ENCODE measurements at places on chromosomes 13 and 19.

DNA sequence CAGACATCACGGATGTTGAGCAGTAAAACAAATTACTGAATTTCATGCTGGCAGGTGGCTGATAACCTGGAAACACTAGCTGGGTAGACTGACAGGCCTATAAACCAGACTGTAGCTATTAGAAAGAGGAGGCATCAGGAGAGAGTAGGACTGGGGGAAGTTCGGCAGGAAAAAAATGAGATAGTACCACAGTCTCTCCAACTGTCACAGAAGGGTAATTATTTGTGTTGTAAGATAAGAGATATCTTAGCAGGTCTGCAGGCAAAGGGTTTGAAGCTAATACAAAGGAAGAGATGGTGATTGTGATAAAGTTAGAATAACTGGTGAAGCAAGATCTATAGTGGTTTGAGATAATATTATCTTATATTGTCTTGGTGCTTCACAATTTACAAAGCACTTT lies 41.7 kb downstream of the MIPEP start:
- no peak for DNase-seq

- no peak for DNase-seq
These were observed 13.6 kb upstream of the EPSTI1 start for GRCh38 chr13:43005460-43006236.

DNA sequence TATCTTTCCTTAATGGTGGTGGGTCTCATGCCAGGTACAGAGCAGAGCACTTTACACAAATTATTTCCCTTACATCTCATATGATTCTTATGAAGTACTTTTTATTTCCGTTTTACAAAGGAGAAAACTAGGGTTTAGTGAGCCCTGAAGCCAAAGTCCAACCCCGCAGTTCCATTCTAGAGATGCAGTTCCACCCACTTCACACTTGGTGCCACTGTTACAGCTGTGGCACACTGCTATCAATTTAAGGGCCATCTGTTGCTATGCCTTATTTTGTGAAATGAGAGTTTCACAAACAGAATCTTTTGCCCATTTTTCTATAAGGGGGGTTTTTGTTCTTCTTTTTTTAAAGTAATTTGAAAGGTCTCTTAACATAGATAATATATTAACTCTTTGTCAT lies 12.9 kb downstream of the MIPEP start:
- DNase-seq, result no peak

DNA sequence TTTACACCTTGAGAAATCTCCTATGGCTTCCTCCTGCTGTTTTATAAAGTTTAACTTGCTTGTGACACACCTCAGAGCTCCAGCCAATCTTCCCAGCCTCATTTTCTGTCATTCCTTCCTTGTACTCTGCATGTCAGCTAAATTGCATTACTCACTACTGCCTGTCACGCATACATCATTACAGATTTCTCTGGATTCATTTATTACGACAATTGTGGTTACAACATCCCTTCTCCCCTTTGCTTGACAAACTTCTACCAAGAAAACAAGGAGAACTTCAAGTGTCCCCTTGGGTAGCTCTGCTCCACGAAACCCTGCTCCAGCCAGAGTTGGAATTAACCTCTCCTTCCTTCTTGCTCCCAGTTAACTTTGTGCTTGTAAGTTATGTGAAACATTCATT lies 22.0 kb upstream of the GPR18 start:
- DNase-seq, result no peak

- no peak for DNase-seq
These were observed 66.6 kb downstream of the CHST8 start for GRCh38 chr19:33688171-33688992.

- no peak for DNase-seq
These were observed 47.2 kb upstream of the POMP start for GRCh38 chr13:28611654-28612131.

DNA sequence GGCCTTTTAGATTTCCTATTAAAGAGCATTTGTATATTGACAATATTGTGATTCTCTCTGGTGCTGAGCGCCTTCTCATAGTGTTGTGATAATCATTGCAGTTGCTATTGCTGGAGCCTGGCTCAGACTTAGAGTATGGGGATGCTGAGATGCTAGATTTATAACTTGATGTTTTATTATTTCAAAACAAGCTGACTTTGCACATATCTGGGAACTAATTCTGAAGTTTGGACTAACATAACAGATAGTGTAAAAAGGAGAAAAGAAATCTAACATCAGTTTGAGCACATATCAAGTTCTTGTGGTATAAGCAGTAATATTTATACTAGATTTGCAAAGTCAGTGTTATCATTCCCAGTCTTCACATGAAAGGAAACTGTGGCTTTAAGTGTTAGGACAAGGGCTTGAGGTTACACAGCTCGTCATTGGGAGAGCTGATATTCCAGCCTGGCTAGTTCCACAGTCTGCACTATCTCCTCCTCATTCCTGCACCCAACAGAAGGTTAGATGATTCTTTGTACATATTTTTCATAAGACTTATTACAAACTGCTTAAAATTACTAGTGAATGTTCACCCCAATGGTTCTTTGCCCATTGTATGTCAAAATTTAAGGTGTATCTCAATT lies 279.8 kb downstream of the MTUS2 start:
- DNase-seq, result no peak

GRCh38 chr19:17706750-17707181 lies 12.5 kb upstream of the MAP1S start:
- no peak for DNase-seq

- peak; percentile 1 for DNase-seq
These were observed 460.3 kb upstream of the KLHL1 start for GRCh38 chr13:70568571-70568970.

- DNase-seq, result no peak
These were observed 48.0 kb upstream of the KATNAL1 start for GRCh38 chr13:30355384-30355699.

GRCh38 chr13:106630650-106631049 lies 62.7 kb upstream of the ARGLU1 start:
- no peak for DNase-seq

DNA sequence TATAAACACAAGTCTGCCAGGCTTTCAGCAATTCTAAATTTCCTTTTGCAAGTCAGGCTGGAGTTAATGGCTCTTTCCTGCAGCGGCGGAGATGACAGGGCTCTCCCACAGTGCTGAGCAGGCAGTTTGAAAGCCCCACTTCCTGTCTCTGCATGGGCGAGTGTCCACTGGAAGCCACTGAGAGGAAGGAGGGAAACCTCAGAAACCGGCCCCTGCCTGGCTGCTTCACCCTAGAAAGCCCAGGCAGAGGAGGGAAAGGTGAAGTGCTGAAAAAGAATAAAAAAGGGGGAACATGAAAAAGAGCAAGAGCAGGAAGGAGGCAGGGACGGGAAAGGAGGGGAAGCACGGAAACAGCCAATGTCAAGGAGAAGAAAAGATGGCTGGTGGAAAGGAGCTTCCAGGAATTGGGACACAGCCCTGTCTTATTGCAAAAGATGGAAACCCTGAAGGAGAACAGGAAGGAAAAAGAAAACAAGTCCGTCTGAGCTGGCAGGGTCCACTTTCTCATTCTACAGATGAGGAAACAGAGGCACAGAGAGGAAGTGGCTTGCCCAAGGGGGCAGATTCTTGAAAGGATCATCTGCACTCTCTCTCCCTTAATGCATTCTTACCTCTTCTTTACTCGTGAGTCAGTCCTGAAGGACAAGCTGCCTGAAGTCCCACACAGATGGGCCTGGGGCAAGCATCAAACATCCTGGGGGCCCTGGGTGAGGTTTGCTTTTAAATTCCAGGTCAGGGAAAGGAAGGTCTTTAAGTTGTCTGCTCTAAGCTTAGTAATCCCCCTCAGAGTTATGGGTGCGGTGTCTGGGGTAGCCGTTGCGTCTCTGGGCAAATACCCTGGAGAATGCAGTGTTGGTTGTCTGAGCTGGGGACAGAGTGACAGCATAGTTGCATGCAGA lies 38.8 kb upstream of the ALOX5AP start:
- no peak for DNase-seq

DNA sequence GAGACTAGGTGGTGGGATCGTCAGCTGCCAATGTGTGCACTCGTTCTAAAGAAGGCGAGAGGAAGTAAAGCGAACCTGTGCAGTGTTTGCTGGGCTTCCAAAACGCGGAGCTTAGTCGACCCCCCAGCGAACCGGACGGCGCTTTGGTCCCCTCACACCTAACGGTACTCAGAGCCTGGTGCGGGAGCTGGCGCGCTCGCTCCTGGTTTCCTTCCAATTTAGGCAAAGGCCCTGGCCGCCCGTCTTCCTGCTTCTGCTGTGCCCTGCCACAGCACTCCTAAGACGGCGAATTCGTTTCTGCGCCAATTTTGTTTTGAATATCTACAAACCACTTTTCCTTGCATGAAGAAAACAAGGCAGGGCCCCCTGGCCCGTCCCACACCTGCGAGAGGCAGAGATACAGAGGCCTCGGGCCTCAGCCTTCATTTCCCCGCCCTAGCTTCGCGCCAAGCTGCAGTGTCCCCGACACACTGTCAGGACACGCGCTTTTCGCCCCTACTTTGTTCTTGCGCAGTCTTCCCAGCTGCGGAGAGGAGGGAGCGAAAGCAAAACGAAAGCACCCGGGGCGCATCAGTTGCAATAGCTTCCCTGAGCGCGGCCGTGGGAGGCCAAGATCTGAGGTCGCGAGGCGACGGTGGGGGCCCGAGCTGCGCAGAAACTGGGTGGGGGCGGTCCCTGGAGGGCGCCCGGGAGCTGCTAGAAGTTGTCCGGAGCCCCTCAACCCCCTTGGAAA lies 111.9 kb downstream of the KCNRG start:
- DNase-seq, result no peak

DNA sequence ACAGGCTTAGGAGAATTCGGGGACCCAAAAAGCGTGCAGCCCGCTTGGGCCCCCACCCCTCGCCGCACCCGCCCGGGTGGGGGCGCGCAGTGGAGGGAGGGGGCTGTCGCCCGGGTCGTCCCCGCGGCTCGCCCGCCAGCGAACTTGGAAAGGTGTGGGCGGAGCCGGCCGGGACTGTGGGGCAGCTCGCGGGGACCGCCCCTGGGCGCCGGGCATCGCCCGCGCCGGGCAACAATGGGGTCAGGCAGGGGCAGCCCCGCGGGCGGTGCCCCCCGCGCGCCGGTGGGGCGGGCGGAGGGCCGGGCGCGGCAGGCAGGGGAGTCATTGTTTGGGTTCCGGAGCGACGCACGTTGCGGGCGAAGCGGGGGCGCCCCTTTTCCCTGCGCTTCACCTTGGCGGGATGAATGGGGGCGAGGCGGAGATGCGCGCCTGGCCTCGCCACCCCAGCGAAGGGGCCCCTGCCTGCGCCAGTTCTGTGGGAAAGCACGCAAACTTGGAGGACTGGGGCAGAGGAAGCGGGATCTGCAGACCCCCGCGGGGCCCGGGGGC lies 647 bp upstream of the KLF12 start:
- DNase-seq, result no peak

DNA sequence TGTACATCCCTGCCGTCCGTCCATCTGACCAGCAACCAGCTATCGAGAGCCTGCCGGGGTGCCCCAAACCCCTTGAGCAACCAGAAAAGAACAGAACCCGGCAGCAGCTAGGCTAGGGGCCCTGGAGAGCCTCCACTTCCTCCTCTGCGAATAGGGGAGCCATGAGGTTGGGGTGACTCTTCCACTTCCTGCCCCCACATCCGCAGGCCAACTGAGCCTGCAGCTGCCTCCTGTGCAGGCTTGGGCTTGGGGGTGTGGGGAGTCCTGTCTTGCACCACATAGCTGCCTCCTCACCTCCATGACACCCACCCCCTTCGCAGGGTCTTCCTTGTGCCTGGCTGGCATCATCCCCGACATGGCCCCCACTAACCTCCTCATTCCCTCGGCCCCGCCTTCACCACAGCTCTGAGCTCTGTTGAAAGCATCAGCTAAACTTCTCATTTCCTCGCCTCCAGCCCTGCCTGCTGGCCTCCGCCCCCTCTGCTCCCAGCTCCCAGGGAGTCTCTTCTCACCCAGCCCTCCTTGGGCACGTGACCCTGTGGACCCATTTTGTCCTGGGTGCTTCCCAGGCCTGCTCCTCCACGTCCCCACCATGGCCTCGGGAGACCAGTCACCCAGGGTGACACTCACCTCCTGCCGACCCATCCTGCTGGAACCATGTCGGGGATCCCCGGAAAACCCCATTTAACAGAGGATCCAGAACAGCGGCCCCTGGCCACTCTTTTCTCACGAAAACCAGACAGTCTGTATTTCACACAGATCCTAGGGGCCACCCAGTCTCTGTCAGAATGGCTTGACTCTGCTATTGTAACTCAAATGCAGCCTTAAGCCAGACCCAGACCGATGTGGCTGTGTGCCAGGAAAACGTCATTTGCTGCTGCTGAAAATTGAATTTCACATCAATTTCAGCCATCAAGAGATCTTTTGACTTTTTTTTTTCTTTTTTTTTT lies 50.4 kb downstream of the MYO9B start:
- DNase-seq, result peak; percentile 61

DNA sequence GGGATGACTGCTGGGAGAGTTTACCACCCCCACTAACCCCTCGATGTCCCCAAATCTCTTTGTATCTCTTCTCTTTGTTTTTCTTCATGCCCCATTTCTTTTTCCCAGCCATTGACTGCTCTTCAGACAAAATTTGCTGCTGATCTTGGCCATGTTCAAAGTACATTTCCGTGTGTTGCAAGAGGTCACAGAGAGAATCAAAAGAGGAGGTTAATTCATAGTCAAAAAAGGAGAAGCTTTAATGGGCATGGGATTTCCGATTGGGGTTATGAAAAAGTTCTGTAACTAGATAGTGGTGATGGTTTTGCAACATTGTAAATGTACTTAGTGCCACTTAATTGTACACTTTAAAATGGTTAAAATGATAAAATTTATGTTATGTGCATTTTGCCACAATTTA lies 121.1 kb downstream of the FLT1 start:
- no peak for DNase-seq

DNA sequence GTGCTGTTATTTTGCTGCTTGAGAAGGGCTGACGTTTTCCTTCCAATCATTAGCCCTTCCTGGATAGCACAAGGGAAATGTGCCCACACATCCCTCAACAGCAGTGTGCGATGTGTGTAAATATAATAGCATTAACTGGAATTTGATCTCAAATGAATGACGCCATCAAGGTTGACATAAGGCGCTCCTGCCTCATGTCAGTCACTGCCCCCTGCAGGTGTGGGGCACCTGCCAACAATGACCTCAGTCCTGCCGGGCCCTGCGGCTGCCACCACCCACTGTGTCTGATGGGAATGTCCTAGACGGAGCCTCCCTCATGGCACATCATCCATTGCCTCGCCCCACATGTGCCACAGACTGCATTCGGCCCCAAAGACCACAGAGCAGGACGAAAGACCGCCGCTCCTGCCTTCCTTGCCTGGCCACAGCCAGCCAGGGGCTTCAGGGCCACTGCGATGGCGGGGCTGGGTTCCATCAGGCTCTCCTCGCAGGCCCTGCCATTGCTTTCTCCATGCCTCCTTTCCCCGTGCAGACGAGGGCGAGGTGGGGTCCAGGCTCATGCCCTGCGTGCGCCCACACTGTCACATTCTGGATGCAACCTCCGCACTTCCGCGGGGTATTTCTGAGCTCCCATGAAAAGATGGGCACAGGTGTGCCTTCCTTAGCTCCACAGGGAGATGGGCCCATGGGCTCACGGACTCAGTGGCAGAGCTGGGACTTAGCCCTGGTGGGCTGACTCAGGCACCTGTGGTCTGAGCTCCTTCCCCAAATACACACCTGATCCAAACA lies 146.7 kb downstream of the SOX1 start:
- no peak for DNase-seq
